Effector memory CD8-positive, alpha-beta T cell (primary cell): ENCODE measurements at places on chromosomes 1 and 21.

- DNase-seq = peak; percentile 44
Measured at GRCh38 chr1:226061841-226062557, 517 bp upstream of the H3-3A start.

DNA sequence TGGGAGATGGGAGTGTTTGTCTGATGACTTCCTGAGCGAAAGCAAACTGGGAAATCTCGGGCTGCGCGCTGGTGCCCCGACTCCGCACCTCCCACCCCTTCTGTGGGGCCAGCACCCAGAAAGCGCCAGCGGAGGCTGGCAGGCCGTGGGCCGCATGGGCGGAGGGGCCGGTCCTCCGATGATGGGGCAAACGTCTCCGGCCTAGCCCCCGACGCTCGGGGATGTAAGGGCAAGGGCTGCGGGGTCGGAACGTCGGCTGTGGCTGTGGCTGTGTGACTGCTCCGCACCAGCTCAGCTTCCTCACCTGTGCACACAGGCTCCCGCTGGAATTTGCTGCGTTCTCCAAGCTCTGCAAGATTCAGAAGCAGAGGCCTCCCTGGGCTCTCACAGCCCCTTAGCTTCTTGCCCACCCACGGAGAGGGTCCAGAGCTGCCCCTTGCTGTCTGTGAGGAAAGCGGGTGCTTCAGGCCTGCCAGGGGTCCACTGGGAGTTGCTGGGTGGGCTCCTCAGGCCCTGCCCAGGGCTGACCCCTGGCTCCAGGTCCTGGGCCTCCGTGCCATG, 35.0 kb downstream of the COL18A1 start:
- DNase-seq = no peak

GRCh38 chr1:181255270-181255929, 166.9 kb downstream of the IER5 start:
- DNase-seq = no peak

DNA sequence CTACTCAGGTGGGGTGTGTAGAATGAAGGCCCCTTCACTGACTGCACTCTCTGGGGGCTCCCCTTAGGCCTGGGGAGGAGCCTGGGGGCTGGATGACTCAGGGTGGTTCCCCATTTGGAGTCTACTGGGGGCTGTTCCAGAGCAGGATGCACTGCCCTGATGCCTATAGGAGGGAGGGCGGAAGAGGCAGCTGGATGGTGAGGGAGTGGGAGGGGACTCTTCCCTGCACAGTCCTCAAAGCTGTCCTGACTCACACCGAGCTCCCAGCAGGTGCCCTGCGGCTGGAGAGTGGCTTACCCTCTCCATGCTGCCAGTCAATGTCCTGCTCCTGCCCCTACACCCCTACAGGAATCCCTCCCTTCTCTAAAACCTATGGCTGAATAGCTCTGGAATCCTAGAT, 204.4 kb downstream of the TRABD2B start:
- DNase-seq = no peak

DNA sequence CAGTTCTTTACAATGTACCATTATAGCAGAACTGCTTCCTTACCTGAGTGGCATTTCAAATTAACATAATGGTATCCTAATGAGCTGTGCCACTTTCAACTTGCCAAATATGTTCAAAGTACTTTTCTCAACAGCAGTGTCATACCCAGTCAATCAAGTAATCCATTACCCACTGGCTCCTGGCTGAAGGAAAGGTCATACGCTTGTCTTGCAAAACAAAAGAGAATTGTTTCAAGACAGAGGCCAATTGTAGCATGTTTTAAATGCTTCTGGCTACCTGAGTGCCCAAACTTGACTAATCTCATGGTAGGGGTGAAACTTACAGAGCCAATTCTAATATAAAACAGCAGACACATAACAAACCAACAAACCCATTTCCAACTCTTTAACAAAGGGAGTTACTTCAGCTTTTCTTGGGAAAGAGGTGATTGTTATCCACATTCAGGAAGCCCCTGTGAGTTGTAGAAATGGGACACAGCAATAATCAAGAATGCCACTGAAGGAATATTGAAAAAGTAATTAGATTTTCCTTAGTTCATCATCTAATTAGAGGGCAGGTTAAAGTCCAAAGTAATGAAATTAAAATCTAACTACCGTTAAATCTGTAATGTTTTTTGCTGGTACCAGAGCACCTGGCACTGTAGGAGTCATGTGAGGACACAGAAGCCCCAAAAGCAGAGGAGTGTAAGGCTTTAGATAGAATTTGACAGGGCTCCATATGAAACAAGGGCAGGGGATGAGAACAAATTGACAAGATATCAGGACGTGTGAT, 241.9 kb downstream of the RWDD3 start:
- DNase-seq = no peak

DNA sequence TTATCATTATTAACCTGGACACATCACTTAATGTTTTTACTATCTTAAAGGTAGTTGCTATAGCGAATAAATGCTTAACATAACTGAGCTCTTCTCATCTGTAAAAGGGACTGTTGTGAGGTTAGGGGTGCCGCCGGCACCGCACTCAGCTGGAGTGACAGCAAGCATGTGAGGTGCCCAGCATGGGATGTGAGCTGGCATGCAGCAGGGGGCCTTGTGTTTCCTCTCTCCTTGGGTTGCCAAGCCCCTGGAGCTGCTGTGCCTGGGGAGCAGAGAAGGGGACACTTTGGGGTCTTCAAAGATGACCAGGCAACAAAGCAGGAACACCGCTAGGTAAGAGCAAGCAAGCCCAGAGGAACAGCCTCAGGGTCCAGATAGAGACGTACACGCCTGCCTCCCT, 2.1 kb upstream of the ZC3H12A start:
- no peak for DNase-seq

DNA sequence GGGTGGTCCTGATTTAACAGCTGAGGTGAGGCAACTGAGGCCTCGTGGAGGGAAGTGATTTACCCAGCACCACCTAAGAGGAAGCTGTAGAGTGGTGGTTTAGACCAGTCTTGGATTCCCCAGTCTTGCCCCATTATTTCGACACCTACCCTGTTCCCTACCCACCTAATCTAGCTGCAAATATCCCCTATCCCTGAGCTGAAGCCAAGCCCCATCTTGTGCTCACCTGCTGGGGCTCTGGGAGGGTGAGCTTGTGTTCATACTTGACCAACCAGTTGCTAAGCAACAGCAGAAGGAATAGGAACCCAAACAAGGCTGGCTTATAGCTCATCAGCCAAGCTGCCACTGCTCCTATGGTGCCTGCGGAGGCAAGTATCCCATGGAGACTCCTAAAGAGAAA, 2.0 kb downstream of the TEX46 start:
- DNase-seq = no peak
